CD4-positive, alpha-beta T cell treated with Interleukin-12 subunit alpha and Interleukin-12 subunit beta, for 1 hour (primary cell): ENCODE measurements at places on chromosomes 5 and 9.
A peak's percentile ranks its signal among the peaks of the same experiment; 100 is the strongest.

- DNase-seq = no peak
These were observed 133.0 kb upstream of the PTCH1 start for GRCh38 chr9:95649801-95650213.

DNA sequence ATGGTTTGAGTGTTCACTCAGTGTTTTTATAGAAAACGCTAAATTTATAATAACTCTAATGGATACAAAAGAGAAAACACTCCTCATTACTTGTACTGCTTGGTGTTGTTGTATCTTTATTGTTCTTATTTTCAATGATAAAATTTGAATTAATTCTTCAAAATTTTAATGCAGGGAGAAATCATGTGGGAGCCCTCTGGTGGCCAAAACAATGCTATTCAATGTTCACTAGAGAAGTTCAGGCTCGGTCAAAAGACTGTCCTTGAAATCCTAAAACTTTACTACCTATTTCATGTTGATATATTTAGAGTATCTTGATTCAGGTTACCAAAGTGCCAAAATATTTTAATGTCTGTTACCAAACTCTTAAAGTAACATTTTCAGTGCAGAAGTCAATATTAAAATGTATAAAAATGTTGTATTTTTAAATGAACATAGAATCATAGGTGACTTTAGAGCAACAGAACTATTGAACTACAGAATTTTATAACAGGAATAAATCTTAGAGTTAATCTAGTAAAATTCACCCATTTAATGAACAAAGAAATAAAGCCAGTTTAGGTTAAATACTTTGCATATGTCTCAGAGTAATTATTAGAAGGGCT, 1259.8 kb downstream of the PTPRD start:
- no peak for DNase-seq

- no peak for DNase-seq
These were observed 19.1 kb upstream of the IFNB1 start for GRCh38 chr9:21096901-21097255.

- no peak for DNase-seq
These were observed 207.5 kb upstream of the OTULINL start for GRCh38 chr5:14374100-14374499.

- DNase-seq = no peak
These were observed 468.6 kb downstream of the CDH18 start for GRCh38 chr5:19519448-19519847.

GRCh38 chr9:84481231-84481630, 140.7 kb upstream of the SLC28A3 start:
- DNase-seq = no peak

- DNase-seq = no peak
These were observed 37.4 kb downstream of the UBQLN1 start for GRCh38 chr9:83670381-83670780.

GRCh38 chr5:96595300-96596090, 66.7 kb upstream of the CAST start:
- DNase-seq = peak; percentile 30

DNA sequence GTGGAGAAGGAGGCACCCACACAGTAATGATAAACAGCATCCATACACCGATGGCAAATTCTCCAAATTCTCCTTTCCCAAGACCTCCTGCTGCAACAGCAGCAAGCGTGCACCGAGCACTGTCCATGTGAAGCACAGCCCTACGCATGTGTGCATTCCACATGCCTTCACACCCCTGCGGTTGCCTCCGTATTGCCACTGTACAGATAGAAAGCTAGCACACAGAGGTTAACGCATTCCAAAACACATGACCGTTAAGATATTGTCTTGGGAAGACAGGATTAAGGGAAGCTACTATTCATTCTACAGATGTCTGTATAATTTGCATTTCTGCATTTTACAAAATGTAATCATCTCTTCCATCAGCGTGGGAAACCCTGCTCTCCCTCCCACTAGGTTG, 6.6 kb downstream of the FLT4 start:
- DNase-seq = no peak

DNA sequence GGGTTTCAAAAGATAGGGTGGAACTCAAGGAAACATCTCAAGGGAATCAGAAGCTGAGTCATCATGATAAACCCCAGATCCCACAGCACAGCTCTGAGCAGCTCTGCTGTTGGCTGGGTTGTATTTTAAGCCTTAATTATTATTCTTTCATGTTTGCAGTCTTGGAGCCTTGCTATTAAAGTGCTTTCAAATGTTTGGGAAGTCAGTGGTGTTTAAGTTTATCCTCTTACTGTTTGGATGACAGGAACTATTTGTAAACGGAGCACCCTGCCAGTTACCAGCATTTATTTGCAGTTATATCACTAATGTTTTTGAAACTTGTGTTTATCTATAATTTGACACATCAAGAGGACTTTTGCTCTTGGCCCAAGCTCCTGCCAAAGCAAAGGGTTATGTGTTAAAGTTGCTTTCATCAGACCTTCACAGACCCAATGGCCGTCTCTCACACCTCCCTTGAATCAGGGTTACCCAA, 141.1 kb upstream of the SPDL1 start:
- no peak for DNase-seq

DNA sequence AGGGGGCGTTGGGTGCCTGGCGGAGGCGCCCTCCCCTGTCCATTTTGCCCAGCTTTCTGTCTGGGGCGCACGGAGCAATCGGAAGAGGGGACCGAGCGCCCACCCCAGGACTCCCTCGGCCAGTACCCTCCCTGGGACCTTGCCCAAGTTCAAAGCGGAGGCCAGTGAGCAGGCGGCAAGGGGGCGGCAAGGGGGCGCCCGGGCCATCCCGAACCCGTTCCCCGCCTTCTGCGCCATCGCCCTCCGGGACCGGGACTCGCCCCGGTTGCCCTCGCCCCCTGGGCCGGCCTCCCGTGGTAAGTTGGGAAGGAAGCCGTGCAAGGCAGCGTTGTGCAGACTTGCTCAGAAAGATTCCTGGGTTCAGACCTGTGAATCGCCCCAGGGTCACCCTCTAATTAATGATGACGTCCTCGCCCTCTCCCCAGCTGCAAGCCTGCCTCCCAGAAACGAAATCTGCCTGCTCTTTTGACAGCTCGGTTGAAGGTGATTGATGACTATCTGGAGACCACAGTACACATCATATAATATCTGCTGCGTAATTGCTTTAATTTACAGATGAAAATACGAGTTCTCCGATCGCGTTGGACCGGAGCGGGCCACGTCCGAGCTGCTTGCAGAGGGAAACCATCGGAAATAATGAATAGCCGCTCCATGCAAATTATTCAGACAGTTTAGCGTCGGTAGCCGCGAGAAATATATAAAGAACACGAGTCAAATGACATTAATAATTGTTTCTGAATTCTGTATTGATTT, 1.4 kb upstream of the IRX4 start:
- no peak for DNase-seq

- DNase-seq = no peak
These were observed 48.0 kb downstream of the LMX1B start for GRCh38 chr9:126661521-126662251.

DNA sequence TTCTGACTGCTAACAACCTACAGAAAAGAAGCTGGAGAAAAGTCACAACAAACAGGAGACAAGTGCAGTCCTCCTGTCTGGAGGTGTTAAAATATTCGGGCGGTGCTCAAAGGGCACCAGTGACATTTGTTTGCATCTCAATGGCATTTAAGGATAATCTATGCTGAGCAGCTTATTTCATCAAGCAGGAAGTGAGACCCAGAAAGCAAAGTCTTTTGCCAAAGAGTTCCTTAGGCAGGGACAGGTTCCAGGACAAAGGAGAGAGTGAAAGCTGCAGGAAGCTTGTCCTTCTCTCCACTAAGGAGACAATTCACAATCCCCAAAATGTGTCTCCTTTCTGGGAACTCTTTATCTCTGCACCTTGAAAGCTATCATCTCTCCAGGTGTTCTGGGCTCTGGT, 38.7 kb upstream of the CDK20 start:
- DNase-seq = no peak

DNA sequence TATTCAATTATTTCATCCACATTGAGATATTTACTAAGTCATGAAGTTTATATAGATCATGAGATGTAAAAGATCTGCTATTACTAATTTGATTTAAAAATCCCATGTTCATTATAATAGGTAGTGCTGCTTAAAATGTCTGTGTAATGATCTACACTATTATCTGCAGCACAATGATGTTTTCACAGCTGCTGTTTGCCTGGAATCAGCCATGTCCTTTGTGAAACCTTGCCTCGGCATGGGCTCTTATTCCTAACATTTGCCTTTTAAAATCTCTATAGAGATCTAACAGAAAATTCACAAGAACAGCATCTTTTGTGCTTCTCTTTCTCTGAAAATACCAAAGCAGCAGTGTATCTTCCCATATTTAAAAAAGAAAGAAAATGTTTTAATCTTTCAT, 444.6 kb downstream of the PTPRD start:
- DNase-seq = no peak

DNA sequence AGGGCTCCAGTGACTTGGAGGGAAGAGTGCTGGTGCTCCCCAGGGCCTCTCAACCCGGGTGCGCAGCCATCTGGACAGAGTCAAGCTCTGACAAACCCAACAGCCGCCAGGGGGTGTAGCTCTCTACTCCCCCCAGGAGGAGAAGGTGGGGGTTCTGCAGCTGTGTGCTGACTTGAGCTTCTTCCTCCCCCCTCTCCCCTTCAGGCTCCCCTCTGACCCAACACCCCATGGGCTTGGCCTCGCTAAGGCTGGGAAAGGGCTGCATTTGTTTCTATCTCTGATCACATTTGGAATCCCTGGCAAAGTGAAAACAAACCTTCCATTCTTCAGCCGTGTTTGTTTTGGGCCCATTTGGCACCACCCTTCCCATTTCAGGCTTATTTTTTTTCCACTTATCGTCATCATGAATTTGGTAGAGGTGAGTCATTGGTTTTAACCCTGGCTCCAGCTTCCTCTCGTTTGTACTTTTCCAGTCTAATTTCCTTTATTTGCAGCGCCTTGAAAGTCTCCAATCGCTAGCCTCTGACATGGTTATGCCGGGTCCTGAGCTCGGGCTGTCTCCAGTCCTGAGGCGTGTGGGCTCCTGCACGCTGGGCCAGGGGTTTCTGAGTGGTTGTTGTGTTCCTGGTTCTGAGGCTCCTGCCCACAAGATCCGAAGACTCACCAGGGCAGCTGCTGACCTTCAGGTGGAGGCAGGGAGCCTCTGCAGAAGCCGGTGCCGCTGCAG, 36.1 kb downstream of the DAP start:
- DNase-seq = no peak

GRCh38 chr9:137757139-137757538, 120.4 kb upstream of the CACNA1B start:
- DNase-seq = no peak

- DNase-seq = no peak
These were observed 67.3 kb upstream of the PCSK5 start for GRCh38 chr9:75823151-75823550.

GRCh38 chr9:110880189-110880588, 158.1 kb downstream of the LPAR1 start:
- no peak for DNase-seq

- no peak for DNase-seq
These were observed 463.7 kb downstream of the TMEM232 start for GRCh38 chr5:110262749-110263148.

- DNase-seq = peak; percentile 21
These were observed 1.8 kb downstream of the IL6ST start for GRCh38 chr5:55993013-55993412.

DNA sequence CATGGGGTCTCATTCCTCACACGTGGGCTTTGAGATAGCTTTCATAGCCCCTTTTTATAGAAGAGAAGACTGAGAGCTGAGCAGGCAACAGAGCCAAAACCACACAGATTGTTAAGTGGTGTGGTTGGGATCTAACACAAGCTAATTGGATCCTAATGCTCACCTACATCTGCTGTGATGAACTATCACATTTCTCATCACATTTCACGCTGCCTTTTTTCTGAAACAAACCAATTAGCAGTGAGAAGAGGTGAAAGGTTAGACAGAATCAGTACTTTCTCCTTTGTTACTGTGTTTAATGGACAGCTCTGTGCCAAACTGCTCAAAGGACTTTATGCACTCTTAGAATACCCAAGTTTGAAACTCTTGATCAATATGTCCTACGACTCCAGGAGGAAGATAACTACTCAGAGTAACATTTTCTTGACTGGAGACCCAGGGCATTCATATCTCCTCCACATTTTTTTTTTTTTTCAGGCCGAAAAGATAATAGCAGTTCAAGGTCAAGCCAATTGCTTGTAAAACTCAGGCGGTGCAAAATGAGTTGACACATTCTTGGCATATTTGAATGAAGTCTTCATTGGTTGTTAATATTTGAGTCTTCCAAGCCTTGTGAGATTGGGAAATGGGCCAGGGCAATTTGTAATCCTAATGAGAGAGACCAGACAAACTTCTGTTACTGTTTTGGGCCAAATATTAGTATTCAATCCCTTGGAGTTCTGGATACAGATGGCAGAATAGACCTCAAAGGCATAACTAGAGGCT, 138.4 kb downstream of the KCTD16 start:
- DNase-seq = no peak

DNA sequence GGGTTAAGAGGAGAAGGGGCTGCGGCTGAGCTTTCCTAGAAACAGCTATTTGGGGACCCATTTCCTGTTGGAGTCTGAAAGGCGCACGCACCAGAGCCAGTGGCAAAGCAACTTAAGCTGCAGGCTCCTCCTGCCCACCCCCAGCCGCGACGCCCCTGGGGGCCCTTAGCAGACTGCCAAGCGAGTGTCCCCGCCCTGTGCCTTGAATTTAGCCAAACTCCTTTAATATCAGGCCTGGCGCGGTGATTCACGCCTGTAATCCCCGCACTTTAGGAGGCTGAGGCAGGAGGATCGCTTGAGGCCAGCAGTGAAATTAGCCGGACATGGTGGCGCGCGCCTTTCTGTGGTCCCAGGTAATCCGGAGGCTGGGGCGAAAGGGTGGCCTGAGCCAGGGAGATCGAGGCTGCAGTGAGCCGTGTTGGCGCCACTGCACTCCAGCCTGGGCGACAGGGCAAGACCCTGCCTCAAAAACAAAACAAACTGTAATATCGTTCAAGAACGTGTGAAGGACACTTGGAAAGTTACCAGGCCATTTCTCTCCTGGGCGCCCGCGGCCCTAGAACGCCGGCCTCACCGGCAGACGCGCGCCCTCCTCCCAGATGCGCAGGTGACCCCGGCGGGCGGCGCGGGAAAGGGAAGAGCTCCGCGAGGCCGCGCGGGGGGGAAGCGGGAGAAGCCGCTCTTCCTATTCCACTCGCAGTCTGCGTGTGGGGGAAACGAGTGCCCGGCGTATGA, 1.0 kb upstream of the F2R start:
- no peak for DNase-seq
